ENCODE measurements at places on chromosomes 7 and 10.

DNA sequence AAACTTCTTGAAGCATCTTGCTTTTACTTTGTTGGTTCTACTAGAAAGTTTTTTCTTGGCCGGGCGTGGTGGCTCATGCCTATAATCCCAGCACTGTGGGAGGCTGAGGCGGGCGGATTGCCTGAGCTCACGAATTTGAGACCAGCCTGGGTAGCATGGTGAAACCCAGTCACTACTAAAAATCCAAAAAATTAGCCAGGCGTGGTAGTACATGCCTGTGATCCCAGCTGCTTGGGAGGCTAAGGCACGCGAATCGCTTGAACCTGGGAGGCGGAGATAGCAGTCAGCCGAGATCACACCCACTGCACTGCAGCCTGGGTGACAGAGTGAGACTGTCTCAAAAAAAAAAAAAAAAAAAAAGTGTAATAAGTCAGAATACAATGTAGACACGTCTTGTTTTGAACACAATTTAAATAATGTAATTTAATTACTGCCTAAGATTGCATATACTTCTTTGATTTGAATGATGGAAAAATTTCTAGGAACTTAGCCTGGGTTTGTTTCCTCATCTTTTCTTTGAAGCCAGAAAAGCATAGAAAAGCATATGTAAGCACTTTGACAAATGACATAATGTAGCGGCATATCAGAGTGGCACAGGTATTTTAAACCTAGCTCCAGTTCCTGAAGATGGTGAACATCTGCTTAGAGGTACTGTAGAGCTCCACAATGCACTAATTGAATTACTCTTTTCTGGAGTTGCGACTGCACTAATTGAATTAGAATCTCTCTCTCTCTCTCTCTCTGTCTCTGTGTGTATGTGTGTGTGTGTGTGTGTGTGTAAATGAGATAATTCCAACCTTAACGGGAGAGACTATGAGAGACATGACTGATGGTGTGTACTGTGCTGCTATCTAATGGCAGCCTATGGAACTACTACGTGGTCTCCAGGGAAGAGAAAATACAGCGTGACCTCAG is 87.8 kb downstream of the BTRC start:
- DNase-seq: peak; percentile 31

DNA sequence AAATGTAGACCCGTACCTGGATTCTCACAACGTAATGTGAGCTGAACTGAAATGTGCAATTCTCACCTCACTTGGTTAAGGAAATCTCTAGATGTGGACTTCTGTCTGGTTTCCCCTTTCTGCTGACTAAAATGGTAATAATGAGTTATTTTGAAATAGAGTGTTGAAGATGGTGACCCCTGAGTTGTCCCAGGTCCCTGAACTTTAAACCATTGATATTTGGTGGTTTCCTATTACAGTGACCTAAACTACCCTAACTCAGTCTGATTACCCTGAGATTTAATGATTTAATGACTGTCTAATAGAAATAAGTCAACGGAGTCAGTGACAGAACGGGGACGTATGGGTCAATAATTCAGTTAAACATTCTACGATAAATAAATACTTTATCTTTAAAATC is 845.9 kb downstream of the PCDH15 start:
- DNase-seq: no peak

GRCh38 chr7:77727527-77727926 is 31.3 kb downstream of the RSBN1L start:
- DNase-seq: no peak

DNA sequence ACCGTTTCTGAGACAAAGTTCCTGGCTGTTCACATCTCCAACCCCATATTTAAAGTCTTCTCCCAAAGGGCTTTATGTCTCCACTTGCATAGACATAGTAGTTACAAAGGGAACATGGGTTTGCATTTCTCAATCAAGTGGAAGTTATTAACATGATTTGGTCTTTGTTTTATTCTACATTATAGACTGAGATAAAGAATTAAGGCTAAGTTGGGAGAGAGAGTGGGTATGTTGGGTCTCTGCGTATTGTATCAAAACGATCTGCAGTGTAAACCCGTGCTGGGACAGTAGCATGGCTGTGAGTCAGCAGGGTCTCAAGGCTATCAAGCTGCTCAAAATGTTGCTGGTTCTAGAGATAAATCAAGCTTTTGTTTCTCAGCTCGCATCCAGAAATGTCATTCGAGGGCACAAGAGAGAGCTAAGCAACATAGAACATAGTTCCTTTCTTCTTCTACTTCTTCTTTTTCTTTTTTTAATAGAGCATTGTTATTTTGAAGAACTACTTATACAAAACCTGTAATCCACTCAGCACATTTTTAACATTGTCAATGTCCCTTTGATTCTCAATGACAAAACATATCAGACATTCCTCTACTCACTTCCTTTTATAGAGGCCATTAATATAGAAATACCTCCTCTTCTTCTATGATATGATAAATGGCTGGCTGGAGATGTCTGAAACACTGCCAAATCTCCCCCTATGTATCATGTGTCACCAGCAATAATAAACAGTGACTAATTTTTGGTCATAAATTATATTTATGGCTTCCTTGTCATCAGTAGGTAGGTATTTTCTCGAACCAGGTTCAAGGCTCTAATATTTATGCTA is 34.5 kb upstream of the RHOBTB1 start:
- DNase-seq: no peak

DNA sequence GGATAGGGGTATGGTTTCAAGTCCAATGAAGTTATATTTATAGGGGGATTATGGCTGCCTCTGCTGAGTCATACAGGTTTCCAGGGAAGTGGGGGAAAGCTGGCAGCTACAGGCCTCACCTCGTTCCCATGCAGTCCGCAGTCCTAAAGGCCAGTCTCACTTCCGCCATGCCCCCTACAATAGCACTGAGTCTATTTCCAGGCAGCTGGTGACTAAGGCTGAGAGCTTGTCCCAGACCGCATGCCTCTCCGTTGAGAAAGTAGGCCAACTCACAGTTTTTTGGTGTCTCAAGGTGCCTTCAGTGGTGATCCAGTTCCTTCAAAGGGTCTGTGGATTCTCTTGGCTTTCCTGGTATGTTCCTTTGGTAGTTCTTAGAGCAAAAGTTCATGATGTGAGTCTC is 203.9 kb upstream of the GLI3 start:
- DNase-seq: no peak

- no peak for DNase-seq
Observed at GRCh38 chr10:118924493-118924892, 105.0 kb upstream of the NANOS1 start.

- no peak for DNase-seq
Observed at GRCh38 chr10:128373831-128374230, 247.6 kb upstream of the MKI67 start.

DNA sequence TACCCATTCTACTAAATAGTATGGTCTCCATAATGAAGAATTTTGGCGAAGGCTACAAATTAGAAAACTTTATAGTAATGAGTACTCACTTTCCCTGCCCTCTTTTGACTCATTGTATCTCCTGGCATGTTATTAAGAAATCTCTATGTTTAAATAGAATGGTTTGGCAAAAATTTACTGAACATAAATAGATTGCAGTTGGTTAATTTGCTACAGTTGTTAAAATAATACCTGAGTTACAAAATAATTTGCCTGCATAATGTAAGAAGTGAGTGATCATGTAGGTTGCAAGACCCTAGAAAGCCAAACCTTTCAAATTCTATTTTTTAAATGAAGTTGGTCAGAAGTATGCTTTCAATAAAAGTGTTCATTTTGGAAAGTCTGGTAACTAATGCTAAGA is 176.8 kb upstream of the AHR start:
- no peak for DNase-seq

- DNase-seq: no peak
Observed at GRCh38 chr10:100737355-100738054, 7.9 kb upstream of the PAX2 start.

- no peak for DNase-seq
Observed at GRCh38 chr7:95527033-95527775, 41.5 kb downstream of the ASB4 start.

- DNase-seq: no peak
Observed at GRCh38 chr10:132461103-132461682, 64.2 kb downstream of the PWWP2B start.

- no peak for DNase-seq
Observed at GRCh38 chr7:109582211-109582610, 1012.5 kb downstream of the DNAJB9 start.

DNA sequence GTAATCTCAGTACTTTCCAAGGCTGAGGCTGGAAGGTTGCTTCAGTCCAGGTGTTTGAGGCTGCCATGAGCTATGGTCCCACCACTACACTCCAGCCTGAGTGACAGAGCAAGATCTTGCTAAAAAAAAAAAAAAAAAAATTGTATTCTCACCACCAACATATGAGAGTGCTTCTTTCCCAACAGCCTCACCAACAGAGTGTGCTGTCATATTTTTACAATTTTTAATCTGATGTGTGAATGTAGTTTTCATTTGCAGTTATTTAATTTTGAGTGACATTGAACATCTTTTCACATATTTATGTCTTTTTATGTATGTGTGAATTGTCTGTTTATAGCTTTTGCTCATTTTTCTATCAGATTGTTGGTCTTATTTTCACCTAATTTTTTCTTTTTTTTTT is 35.2 kb downstream of the MYO1G start:
- no peak for DNase-seq

- DNase-seq: no peak
Observed at GRCh38 chr10:126787201-126787600, 116.7 kb upstream of the C10orf90 start.

- no peak for DNase-seq
Observed at GRCh38 chr10:124601431-124602120, 140.0 kb downstream of the LHPP start.

DNA sequence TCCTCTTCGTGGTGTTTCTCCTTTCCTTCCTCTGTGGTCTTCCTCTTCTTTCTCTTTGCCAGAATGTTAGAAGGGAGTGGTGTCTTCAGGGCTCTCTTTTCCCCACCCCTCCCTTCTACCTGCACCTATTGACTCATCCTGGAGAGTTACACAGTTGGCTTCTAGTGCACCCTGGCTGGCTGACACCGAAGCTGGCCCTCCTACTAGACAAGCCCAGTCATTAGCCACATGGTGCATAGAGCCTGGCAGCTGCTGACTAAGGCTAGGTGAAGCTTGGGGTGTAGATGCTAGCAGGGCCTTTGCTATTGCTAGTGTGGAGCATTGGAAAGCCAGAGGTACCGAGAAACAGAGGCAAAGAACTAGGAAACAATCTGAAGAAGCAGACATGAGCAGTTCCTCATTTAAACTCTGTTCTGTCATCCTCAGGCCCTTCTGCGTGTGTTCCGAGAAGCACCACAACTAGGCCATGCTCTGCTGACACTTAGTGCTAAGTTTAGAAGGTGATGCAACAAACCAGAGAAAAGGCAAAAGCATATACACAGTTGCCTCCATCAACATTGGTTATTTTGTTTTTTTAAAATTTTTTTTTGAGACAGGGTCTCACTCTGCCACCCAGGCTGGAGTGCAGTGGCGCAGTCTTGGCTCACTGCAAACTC is 213.9 kb downstream of the BAMBI start:
- DNase-seq: no peak

- DNase-seq: no peak
Observed at GRCh38 chr7:144670218-144670617, 165.6 kb downstream of the TPK1 start.

DNA sequence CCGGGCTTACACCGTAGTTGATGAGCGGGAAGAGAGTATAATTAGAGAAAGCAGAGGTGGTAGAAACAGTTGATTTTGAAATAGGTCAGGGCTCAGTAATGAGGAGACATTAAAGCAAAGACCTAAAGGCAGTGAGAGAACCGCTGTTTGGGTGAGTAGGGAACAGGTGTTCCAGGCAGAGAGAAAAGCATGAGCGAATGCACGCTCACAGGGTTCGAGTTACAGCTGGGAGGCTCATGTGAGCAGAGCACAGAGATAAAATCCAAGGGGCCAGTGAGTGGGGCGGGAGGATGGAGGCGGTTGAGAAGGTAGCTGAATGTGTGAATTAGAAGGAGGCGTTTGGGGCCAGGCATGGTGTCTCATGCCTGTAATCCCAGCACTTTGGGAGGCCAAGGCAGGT is 39.9 kb downstream of the APBB1IP start:
- DNase-seq: no peak

- DNase-seq: no peak
Observed at GRCh38 chr7:1748076-1748838, 78.2 kb downstream of the ELFN1 start.

- no peak for DNase-seq
Observed at GRCh38 chr10:72328045-72328828, 26.5 kb downstream of the DNAJB12 start.

DNA sequence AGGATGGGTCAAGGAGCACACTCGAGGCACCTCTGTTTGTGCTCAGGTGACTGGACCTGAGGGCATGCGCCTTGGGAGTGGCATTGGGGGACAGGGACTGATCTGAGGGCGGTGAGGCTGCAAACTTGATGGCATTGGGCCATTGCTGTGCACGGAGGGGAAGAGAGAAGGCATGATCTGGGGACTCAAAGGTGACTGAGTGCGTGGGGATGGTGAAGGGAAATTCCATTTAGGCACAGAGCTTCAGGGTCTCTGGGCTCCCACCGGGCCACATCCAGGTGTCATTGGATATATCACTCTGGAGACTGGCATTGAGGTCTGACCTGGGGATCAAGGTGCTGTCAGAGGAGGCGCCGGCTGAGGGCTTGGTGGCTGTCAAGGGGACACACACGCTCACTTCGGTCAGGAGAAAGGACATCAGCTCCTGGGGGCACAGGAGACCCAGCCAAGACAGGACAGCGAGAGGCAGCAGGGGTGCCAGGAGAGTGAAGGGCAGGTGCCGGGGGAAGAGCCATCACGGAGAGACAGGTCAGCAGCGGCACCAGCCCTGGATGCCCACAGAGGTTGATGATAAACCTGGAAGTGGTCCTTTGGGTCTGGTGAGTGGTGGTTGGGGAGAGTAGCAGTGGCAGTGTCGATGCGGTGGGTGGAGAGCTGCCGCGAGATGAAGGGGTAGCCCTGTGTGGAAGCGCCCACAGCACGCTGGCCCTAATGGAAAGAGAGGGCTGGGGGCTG is 5.5 kb downstream of the ADCK2 start:
- no peak for DNase-seq

DNA sequence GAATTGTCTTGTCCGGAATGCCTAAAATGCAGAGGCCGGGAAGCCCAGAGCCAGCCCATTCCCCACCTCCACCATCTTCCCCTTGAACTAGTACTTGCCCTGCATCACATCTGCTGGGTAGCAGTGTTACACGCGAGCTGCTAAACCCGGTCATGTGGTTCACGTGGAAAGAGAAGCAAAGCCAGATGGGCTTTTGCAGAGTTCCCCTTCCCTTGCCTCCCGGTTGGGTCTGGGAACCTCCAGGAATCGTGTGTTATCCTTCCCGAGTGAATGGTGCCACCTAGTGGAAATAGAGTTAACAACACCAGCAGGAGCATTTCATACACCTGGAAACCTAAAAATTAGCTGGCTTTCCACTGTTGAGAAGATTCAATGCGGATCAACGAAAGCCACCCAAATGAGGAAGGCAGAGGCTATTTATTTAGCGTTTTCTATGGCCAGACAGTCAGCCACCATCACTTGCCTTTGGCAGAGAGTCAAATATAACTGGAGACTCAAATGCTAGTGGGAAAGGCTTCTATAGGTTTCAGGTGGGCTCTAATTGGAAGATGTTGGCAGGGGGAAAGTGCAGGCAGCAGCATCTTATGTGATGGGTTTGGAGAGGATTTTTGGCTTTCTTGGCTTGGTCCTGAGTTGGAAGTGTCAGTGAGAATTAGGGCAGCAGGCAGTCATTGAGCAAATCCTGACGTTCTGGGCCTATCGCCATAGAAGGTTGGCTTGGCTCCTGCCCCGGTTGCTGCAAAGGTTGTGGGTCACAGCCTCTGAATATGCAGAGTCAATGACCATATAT is 12.9 kb upstream of the DENND2A start:
- DNase-seq: peak; percentile 40

- no peak for DNase-seq
Observed at GRCh38 chr10:28845009-28845682, 167.8 kb downstream of the BAMBI start.

GRCh38 chr10:99080275-99080945 is 155.2 kb downstream of the HPSE2 start:
- no peak for DNase-seq
